ENCODE measurements at places on chromosomes 5 and 9.

DNA sequence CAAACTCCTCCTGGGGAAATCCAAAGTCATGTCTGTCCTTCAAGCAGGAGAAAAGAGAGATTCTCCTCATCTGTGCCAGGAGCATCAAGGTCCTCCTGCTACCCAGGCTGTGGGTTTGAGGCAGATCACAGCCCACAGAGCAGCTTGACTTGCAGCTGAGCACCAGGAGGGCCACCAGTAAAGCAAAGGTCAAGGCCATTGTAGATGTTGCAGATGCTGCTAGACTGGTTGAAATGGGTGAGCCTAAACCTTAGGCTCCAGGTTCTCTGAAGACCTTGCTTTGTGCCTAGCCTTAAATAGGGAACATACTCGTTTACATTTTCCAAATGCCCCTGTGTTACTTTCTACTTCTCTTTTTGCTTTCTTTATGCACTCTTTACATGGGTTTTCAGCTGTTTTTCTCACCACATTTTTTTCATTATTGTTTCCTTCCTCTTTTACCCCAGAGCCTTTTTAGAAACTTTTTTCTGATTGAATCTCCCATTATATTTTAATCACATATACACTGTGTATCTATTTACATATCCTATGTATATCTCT, at the start of gene IFNA2:
TSS of gene IFNA2 (minus strand) at position 268 of the 540 bp plus-strand sequence. CDS start at position 199, 69 bp downstream.
- no peak for DNase-seq

GRCh38 chr5:139742173-139742903, 53.3 kb upstream of the PSD2 start:
- DNase-seq, result no peak

DNA sequence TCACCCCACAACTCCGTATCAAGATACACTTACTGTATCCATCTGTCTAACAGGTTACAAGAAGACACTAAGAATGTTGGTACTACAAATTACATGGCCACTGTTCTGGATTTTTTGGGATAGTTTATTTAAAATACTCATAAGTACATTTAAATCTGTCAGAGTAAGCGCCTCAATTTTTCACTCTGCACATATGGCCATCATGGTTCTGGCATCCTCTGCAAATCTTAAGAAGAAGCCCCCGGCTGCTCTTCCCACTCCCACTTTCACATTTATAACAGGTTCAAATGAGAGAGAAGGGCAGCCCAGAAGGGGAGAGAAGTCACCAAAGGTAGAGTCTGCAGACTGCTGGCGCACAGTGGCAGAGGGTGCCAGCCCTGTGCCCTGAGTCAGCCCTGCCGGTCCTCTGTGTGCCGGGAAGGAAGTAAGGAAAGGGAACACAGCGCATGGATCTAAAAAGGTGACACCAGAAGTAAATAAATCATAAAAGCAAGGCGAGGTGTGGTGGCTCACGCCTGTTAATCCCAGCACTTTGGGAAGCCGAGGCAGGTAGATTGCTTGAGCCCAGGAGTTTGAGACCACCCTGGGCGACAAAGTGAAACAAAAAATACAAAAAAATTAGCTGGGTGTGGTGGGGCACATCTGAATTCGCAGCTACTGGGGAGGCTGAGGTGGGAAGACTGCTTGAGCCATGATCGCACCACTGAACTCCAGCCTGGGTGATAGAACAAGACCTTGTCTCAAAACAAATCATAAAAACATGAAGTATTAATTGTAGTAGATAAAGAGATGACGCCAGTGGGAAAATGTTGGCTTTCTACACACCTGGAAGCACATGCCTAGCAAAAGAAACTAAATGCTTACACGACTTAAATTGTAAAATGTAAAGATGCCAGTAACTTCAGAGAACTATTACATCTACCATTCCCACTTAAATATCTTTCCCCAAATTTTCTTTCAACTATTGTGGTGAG, 30.0 kb downstream of the RNF130 start:
- no peak for DNase-seq

- no peak for DNase-seq
Measured at GRCh38 chr9:89340332-89340731, 22.0 kb downstream of the SECISBP2 start.

All from choroid plexus epithelial cell (primary cell).